ENCODE measurements at places on chromosomes 13 and 19.

- DNase-seq: no peak
Measured at GRCh38 chr19:2081873-2082810, 14.0 kb downstream of the MOB3A start.

DNA sequence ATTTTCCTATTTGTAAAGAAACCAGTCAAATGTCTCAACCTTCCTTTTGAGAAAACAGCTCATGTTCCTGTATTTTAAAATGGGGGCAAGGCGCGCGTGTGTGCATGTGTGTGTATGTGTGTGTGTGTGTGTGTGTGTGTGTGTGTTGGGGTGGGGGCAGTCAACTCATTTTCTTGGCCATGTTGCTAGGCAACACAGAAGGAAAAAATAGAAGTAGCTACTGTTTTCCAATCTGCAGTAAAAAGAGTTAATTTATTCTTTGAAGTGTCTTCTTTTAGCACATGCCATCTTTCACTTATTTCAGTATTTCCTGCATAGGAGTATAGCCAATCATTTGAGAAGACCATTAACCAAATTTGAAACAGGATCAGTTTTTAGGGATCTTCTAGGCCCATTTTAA, 279.3 kb downstream of the DCLK1 start:
- DNase-seq: no peak

DNA sequence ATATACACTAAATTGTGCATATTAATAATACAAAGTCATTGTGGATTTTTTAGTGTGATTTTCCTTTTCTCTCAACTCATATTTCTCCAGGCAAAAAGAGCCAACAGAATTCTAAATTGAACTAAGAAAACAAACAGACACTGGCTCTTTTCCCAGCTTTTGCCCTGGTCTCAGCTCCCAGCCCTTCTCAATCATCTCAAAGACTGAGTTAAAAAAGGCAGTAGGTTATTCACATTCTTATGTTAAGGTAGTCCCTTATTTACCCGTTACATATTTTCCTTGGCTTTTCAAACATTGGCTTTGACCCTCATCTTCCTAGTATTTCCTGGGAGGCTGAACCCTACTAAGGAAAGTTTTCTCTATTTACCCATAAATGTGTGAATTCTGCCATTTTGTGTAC, 753.6 kb downstream of the LIG4 start:
- DNase-seq: no peak

- no peak for DNase-seq
Measured at GRCh38 chr13:42946927-42947326, 45.1 kb downstream of the EPSTI1 start.

GRCh38 chr19:49676136-49676783, 811 bp upstream of the PRMT1 start:
- DNase-seq: peak; percentile 62

DNA sequence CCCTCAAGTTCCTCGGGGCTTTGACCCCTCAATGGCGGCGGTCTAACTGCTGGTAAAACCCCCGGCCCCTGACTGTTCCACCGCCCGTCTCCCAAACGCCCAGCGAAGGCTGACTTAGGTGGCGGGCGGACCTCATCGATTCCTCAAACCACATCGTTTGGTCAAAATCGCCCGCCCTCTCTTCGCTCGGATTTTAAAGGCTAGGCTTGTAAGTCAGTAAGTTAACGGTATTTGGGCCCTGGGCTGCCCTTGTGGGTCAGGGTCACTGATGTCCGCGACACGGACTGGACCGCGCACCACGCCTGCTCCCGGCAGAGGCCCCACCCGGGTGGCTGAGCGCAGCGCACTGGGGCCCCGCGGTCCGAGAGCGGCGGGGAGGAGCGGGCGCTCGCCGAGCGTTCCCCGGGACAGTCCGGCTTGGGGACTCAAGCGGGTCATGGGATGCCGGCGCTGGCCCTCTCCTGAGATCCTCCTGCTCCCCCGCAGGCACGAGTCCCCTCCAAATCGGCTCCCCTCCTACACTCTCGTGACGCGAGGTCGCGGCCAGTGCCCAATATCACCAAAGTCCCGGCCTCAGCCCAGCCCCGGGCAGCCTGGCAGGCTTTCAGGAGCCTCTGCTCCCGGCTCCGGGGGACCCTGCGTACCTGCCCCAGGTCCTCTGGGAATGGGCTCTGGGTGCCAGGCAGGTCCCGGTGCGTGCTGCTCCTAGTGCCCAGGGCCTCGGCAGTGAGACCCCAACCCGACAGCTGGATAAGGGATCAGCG, 1.0 kb downstream of the FLT1 start:
- DNase-seq: no peak

DNA sequence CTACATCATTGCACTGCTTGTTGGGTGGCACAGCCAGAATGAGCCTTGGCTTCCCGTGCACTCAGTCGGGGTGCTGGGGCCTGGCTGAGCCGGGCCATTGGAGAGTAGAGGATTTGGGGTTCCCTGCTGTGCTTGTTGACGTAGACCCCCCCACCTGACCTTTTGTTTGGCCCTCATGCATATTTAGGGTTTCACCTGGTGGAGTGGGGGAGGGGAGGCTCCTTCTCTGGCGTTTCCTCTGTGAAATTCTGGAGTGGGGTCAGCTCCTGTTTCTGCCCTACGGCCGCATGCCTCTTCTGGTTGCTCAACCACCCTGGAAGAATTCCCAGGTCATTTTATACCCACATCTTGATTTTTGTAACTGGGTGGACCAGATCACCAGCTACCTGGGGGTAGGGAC, 82.8 kb downstream of the SIPA1L3 start:
- no peak for DNase-seq

DNA sequence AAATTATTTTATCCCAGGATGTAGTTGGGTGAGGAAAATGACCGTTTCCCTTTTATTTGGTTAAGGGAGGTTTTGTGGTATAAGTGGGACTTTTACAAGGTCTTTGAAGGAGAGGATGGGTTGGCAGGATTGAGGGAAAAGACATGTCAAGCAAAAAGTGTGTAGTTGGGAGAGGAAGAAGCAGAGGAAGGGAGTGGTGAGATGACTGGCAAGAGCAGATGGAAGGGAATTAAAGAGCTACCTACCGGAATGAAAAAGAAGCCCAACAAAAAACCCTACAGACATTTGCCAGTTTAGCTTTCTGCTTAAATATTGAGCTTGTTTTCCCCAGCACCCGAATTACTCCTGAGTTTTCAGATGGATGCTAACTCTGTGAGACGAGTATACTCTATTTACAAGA, 19.6 kb downstream of the FRY start:
- DNase-seq: no peak

DNA sequence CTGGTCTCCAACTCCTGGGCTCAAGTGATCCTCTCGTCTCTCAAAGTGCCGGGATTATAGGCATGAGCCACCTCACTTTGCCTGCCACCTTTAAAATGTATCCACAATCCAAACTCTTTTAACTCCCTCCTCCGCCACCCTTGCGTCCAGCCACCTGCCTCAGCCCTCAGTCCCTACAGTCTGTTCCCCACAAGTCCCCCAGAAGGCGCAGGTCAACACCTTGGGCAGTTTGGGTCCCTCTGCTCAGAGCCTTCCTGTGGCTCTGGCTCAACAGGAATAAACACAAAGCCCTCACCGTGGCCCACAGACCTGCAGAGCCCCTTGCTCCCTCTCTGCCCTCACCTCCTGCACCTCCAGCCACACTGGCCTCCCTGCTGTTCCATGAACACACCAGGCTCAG, 7.5 kb upstream of the EMC10 start:
- DNase-seq: no peak

DNA sequence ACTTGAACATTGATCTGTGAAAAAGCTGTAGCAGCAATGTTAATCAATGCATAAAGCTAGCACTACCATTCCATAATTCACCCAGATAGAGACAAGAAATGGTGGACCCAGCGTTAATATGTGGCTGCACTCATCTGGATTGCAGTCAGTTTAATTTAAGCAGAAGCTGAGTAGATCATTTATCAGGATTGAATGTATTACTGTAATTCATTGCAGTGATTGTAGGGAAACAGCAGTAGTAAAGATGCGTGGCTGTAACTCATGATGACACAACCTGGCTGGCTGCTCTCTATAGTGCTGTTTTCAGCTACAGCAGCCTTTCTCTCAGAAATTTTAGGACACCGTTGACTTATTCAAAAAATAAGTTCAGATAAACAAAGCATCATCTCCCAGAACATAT, 499.5 kb upstream of the SLITRK6 start:
- no peak for DNase-seq

- DNase-seq: no peak
Measured at GRCh38 chr13:49760558-49760957, 31.9 kb downstream of the KPNA3 start.

DNA sequence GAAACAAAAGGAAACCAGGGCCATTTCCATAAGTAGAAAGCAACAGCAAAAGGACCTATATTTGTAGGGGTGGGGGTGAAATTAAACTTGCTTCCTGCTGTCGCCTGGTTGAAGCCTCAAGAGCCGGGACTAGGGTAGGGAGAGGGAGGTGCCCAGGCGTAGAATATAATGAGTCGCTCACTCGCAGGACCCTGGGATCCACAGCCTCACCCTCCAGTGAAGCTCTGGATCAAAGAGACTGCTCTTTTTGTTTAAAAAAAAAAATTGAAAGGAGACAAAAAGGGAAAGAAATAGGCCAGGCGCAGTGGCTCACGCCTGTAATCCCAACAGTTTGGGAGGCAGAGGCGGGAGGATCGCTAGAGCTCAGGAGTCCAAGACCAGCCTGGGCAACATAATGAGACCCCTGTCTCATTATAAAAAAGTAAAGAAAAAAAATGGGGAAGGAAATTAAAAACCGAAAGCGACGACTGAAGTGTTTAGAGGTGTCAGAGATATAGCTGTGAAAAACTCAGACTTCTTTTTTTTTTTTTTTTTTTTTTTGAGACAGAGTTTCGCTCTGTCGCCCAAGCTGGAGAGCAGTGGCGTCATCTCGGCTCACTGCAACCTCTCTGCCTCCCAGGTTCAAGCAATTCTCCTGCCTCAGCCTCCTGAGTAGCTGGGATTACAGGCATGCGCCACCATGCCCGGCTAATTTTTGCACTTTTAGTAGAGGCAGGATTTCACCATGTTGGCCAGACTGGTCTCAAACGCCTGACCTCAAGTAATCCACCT, 10.9 kb upstream of the ADGRE5 start:
- DNase-seq: no peak

DNA sequence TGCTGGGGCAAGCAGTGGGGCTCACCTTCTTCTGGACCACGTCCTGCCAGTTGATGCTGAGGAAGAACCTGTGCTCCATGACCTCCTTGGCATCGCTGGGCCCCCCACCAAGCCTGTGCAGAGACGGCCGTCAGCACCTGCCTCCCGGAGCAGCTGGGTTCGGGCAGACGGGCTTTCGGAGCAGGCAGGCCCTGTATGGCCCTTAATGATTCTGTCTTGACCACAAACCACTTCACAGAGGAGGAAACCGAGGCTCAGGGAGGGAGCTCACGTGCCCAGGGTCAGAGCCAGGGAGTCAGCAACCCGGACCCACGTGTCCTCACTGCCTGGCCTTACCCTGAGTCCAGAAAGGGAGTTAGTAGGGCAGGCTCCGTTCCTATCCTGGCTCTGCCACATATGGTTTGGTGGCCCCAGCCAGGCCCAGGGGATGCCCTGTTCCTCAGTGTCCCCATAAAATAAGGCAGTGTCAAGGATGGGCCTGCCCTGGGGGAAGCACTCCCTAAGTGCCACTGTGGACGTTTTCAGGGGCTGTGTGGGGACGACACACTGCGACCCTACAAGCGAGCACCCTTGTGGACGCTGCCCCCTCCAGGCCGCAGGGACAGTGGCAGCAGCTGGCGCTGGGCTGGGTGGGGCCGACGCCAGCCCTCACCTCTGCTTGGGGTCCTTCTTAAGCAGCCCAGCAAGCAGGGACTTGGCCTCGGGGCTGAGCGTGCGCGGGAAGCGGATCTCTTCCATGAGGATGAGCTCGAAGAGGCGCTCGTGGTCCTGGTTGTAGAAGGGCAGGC, 8.9 kb upstream of the CCNP start:
- no peak for DNase-seq

GRCh38 chr13:76991796-76992547, at the start of gene CLN5:
Gene CLN5 (plus strand): TSS chr13:76992081. CDS start chr13:76992099, 18 bp downstream.
- peak; percentile 84 for DNase-seq

GRCh38 chr19:18620902-18621301, 8.2 kb downstream of the TMEM59L start:
- no peak for DNase-seq

- DNase-seq: no peak
Measured at GRCh38 chr13:99548448-99548847, 47.2 kb downstream of the TM9SF2 start.

DNA sequence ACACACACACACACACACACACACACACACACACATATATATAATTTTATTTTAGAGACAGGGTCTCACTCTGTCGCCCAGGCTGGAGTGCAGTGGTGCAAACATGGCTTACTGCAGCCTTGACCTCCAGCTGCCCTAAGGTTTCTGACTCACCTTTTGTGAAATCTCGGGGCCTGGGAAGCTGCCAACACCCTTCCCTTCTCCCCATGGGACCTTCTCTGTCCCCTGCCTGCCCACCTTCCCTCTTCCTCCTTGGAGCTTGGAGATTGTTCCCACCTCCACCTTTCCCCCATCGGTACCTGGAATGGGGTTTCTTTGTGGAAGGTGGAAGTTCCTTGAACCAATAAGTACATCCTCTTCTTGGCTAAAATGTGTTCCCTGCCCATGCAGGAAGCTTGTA, 6.3 kb downstream of the ARRDC5 start:
- no peak for DNase-seq

DNA sequence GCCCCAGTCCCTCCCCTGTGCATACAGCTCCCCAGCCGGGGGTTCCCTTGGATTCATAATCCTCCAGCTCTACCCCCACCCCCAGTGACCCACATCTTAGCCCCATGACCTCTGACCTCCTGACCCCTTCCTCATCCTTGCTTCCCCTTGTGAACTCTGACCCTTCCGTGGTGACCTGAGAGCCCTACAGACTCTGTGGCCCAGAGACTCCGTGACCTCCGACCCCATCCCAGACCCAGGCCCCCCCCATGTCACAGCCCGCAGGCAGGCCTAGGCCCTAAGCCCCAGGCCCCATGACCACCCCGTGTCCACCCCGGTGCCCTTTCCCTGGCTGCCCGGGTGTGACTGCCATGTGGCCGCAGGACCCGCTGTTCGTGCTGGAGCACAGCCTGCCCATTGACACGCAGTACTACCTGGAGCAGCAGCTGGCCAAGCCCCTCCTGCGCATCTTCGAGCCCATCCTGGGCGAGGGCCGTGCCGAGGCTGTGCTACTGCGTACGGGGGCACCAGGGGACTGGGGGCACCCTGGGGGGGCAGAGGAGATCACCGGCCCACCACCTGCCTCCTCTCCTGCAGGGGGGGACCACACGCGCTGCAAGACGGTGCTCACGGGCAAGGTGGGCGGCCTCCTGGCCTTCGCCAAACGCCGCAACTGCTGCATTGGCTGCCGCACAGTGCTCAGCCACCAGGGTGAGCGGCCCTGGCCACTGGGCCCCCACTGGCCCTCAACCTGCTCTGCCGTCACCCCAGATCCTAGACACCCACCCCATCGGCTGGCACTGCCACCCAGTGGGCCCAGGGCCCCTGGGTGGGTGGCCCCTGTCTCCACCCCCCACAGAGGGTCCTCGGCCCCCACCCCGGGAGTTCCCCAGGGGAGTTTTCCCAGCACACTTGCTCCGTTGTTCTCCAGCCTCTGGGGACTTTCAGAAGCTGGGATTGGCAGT, 2.4 kb upstream of the SPIB start:
- no peak for DNase-seq
